ENCODE measurements at places on chromosomes 2 and 18.

DNA sequence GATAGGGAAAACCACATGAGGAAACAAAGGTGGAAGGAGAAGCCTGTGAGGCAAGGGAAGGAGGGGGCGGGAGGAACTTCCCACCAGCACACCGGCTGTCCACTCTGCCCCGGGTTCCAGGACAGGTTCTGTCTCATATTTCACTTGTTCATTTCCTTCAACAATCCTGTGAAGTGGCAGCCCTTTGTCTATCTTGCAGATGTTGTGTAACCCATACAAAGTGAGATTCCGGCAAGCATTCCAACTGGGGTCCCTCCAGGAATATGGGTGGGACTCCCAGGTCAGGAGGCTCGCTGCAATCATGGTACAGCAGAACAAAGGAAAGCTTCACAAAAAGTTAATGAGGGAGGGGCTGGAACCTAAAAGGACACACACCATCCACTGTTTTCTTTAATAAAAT lies 271.3 kb upstream of the PXDN start:
- DNase-seq, result no peak

- no peak for DNase-seq
Observed at GRCh38 chr2:68091439-68092034, 28.7 kb upstream of the C1D start.

DNA sequence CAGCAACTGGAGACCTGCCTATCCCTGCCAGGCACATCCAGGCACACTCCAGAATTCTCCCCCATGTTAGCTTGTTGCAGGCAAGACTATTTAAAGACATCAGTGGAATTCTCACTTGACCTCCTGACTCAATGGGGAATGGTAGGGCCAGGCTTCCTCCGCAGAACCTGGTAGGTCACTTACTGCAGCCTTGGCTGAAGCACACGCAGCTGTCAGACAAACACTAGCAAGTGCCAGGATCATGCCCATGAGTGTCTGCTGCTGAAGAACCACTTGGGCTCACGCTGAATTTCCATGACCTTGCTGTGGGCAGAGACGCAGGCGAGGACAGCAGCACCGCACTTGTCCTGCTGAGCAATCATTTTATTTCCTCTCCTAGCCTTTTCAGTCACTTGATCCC lies 3.2 kb downstream of the LRRC30 start:
- DNase-seq, result no peak

- DNase-seq, result no peak
Observed at GRCh38 chr2:163757814-163758213, 22.0 kb upstream of the FIGN start.

DNA sequence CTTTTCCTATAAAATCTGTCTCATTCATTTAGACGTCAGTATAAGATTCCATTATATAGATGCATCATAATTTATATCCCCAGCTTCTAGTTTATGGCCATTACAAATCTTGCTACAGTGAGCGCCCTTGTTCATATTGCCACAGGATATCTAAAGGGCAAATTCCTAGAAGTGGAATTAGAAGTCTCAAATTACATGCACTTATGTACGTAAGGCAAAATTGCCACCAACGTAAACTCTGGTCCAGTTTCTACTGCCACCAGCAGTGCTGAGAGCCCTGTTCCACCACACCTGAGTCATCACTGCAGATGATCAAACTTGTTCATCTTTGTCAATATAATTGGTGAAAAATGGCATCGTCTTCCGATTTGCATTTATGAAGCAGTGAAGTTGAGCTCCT lies 90.9 kb upstream of the ID2 start:
- DNase-seq, result no peak

DNA sequence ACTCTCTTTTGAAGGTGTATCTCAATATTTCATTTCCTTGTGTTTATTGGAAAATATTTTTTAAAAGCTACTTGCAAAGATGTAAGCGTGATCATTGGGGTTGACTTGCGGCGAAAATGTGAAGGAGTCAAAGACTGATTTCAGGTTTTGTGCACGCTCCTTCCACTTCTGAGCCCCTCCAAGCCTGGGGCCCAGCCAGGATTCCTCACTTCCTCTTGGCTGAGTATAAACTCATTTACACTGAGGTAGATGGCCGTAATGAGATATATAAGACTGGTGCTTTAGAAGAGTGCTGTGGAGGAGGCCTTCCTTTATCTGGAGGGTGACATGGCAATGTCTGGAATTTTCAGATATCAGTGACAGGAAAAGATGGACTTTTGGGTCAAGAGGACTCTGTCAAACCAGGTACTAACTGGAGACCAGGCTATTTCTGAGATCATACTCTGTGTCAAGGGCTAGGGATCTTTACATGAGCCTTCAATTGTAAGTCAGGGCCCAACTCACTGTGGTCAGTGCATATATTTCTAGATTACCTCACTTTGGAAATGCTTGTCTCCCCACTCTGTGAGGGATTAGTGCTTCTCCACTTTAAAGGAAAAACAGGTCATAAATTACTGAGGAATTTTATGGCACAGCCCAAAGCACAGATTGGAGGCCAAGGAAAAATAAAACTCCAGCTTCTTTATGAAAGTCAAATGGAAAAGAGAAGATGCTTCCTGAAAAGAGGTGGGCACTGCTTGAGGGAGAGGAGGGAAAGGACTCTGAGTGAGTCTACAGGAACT lies 22.8 kb downstream of the PRKCE start:
- DNase-seq, result no peak

GRCh38 chr2:198236338-198236737 lies 431.9 kb downstream of the PLCL1 start:
- DNase-seq, result no peak

DNA sequence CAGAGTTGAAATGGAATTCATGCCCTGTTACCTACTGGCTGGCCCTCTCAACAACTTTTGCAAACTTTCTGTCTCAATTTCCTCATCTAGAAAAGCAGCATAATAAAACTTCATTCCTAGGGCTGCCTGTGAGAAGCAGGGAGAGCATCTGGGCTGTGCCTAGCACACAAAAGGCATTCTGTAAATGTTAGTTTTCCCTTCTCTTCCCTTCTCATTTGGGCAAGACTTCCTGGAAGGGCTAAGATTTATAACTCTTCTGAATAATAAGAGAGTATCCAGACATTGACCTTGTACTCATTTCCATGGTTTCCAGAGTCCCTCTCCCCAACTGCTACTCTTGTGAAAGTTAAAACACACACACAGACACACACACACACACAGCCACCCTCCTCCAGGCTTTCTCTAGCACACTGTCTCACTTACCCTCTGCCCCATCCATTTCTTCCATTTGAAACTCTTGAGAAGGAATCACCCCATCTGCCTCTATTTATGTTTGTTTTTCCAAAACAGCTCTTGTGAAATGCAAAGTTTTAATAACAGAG lies 302.1 kb downstream of the SMAD2 start:
- DNase-seq, result no peak

- no peak for DNase-seq
Observed at GRCh38 chr18:77601567-77601966, 351.9 kb downstream of the GALR1 start.

- no peak for DNase-seq
Observed at GRCh38 chr2:224819075-224819474, 102.9 kb upstream of the CCDC195 start.

DNA sequence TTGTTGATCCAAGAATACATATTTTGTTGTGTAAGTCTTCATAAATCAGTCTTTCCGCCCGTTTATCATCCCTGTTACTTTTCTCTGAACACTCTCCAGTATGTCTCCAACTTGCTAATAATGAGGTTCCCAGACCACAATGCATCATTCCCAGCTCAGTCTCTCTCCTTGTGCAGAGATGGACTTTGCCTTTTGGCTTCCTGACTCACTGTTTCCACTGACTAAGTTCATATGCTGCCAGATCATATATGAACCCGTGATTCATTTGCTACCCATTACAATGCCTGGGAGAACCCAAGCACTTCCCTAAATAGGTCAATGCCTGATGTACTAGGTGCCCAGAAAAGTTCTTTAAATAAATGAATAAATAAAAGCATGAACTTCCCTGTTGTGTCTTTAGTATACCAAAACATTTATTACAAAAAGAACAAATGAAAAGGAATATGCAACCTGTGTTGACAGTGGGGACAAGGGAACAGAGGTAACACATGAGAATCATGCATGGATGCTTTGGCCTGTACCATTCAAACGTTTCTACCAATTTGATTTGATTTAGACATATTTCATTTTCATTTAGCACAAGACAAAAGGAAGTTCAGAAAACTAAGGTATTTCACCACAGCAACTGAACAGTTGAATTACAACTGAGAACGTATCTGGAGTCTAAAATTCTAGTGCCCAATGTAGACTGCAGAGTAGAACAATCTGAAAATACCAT lies 215.4 kb upstream of the HNRNPA3 start:
- no peak for DNase-seq

DNA sequence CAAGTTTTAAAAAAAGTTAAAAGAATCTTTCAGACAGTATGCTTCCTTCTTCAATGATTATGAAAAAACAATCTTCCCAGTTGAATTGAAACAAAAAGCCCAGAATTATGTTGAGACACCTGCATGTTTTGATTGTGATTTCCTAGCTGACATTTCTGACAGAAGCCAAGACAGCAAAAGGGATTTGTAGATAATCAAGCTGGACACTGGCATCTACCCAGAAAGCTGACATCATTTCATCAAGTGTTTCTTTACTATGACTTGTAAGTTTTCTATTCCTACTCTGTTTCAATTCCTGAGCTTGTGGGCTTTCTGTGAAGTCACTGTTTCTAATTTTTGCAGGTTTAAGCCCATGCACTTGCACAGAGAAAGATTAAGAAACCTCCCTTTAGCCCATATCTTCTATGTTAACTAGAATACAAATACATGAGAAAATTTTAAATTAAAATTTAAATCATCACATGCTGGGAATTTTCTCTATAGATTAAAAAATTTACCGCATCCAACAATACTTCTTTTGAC lies 82.9 kb upstream of the CCDC85A start:
- no peak for DNase-seq

GRCh38 chr2:135960656-135961551 lies 24.5 kb downstream of the DARS1 start:
- DNase-seq, result no peak

GRCh38 chr2:226956659-226957058 lies 120.8 kb downstream of the RHBDD1 start:
- no peak for DNase-seq

DNA sequence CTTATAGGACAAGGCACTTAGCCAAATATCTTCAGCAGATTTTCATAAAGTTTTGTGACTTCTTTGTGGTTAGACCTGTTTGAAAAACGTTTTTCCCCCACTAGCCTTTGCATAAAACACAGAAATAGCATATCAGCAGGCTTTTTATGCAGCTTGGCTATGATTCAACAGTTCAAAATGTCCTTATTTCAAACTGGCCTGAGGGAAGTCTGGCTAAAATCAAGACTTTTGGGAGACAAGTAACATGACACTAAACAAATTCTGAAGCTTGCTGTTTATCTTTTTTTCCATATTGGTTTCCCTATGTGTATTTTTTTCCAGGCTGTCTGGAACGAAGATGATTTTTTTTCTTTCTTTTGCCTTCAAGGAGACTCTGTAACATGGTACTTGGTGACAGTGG lies 95.1 kb upstream of the L3MBTL4 start:
- no peak for DNase-seq

DNA sequence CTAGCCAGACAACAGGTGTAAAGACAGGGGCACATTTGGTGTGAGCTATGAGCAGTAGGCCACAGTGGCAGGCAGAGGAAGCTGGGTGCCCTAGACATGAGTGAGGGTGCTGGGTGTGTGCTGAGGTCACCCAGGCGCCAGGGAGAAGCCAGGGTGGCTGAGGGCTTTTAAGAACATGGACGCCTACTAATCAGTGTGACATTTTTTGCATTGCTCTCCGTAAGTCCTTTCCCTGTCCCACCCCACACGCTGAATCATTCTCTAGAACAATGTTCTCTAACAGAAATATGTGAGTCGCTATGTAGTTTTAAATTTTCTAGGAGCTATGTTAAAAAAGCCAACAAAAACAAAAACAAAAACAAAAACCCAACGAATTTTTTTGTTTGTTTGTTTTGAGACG lies 204.5 kb upstream of the REV1 start:
- DNase-seq, result no peak

Data from stimulated activated CD8-positive, alpha-beta memory T cell treated with anti-CD3 and anti-CD28 coated beads, Interleukin-15, amount 100 ng/mL, for 24 hours (primary cell).